Renal pelvis (tissue), 12 donors: ENCODE measurements at places on chromosomes 5 and 9. TPM values are rescaled to one million over a fixed set of nuclear protein-coding genes. Genes with fewer than 3 reads are reported as not detected.

The SLC25A2 gene
- 0.21 TPM for polyA plus RNA-seq

The ABLIM3 gene
- polyA plus RNA-seq = 1.3 TPM

The ORM2 gene
- not detected for polyA plus RNA-seq

The PCSK5 gene
- polyA plus RNA-seq = 13.4 TPM

The PTGR1 gene
- 146 TPM for polyA plus RNA-seq

GRCh38 chr5:133425222-133425621 lies 187.1 kb downstream of the FSTL4 start:
- DNase-seq = no peak

DNA sequence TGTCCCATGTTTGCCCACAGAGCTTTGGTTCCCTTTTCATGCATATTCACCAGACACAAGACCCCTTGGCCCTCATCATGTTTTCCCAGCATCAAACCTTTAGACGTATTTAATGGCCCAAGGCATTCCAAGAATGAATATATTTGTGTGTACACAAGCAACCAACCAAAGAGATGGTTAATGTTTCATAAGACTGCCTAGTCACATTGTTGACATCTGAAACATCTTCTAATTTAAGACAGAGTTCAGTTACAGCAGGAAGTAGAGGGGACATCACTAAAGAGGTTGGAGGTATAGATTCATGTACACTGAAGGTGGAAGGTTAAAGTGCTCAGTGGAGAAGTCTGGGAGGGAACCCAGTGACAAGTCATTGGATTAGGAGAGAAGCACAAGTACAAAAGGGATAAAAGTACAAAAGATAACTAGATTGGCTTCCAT lies 49.1 kb downstream of the SUSD1 start:
- peak; percentile 83 for DNase-seq

DNA sequence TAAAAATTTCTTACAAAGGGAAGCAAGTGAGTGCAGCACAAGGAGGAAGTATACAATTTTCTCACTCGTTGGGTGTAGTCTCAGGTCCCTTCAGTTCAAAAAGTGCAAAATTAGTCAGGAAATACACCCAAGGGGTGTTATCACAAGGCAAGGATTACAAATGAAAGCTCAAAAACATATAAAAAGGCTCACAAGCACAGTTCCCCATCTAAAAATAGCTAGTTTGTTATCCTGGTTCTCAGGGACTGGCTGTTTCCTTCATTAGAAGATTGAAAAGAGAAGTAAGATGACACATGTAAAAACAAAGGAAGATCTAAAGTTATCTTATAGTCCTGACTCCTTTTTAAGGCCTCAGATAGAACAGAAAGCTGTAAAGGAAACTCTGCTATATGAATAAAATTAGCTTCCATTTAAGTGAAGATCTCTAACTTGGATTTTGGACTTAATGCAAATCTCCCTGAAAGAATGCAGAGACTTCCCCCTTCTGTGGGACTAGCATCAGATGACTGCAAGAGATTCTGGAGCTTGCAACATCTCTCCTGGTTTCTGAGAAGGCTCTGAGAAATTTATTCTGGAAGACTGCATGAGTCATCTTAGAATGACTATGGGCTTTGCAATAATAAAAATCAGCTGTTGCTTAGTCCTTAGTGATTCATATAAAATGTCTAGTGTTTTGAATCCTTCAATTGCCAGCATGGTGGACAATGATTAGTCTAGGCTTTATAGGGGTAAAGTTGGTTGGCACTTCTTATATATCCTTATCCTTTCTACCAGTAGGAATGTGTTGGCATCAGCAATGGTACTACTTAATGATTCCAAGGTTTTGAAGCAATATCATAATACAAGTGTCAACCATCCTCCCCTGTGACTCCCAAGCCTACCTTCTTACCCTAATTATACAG lies 25.4 kb downstream of the DAB2 start:
- DNase-seq = no peak

GRCh38 chr5:121218086-121218485 lies 633.6 kb upstream of the FTMT start:
- no peak for DNase-seq
